ENCODE measurements at places on chromosomes 12 and 14.

DNA sequence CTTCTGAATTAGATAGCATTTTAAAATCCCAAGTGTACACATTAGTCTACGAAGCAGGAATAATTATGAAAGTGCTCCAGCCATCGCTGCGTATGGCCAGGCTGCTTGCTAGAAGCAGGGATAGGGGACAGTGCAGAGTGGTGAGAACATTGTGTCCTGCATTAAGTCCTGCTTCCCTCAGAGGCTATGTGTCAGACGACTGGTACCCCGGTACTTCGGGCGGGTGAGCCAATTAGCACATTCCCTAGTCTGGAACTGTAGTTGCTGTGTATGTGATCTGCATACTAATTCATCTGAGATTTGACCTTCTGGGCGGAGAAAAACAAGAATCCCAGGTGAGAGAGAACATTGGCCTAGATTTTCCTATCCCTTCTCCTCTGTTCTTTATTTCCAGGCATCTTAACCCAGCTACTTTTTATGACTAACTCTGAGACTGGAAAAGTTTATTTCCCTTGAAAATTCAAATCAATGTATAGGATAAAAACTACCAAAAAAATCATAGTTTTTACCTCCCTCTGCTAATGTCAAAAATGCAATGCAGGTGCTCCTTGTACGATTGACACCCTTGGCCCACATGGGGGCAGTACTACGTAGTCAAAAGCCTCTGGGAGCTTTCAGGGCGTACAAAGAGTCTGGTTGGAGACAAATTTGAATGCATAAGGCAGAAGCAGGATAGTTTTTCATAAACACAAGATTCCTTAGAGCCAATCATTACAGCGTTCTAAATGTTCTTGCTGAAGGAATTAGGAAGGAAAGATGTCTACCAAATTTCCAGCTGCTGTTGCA, 764.3 kb downstream of the NOVA1 start:
- DNase-seq: no peak

DNA sequence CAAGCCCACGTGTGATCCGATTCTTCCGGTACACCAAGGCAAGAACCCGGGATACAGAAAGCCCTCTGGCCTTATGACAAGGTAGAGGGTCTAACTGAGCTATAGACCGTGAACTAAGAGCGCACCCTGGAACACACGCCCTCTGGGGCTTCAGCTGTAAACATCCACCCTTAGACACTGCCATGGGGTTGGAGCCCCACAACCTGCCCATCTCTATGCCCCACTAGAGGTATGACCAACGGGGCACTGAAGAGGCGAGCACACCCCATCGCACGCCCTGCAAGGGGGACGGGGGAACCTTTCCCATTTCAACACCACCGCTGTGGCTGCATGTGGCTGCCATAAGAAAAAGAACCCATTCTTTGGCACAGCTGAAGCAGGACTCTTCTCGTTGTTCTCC, 1206.0 kb upstream of the TMEM132C start:
- no peak for DNase-seq

DNA sequence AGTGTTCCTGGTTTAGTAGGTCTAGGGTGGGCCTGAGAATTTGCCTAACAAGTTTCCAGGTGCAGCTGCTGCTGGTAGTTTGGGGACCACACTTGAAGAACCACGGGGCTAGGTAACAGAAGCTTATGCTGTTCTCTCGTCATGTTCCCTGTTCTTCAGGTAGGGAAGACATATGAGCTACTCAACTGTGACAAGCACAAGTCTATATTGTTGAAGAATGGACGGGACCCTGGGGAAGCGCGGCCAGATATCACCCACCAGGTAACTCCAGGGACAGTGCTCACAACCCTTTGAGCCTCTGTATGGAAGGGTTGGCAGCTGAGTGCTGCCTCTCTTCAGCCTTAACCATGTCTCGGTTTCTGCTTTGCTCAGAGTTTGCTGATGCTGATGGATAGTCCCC, 3.5 kb downstream of the EMG1 start:
- DNase-seq: no peak

- DNase-seq: no peak
Observed at GRCh38 chr12:92213166-92213565, 67.5 kb upstream of the BTG1 start.

DNA sequence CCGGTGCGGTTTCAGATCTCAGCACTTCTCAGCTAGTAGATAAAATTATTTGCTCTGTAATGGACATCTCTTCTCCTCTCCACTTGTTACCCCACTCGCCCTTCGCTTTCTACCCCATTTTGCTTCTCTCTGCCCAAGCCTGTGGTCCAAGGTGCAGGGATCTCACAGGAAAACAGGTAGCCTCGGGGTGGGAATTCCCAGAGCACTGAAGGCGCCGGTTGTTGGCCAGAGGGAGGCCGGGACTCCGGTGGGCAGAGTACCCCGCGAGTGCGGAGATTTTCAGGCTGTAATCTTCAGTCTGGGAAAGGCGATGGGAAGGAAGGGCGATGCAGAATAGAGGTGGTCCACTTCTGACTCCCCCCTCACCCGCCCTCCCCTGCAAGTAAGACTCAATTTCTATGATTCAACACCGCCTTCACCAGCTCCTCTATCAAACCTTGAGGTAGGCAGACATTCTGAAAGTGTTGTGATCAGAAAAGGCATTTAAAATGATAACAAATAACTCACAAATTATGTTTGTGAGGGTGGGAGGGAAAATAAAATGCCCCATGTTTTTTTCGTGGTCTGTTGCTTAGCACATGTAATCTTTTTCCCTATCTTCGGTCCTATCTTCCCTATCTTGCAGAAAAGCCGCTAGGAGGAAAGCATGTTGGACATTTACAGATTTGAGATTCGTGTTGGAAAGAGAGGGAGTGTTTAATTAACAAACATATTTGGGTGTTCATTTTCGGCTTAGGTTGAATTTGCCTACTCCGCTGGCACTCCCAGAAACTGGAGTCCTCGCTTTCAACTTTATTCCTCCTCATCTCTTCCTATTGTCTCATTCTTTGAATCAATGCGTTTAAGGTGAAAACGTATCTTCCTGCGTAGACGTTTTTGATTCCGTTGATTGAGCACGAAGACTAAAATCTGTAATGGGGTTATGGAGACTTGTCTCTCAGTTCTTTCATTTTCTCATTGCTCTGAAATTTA, 8.5 kb downstream of the FOXG1 start:
- DNase-seq: no peak

GRCh38 chr12:20370866-20371519, 2.7 kb downstream of the PDE3A start:
- no peak for DNase-seq

DNA sequence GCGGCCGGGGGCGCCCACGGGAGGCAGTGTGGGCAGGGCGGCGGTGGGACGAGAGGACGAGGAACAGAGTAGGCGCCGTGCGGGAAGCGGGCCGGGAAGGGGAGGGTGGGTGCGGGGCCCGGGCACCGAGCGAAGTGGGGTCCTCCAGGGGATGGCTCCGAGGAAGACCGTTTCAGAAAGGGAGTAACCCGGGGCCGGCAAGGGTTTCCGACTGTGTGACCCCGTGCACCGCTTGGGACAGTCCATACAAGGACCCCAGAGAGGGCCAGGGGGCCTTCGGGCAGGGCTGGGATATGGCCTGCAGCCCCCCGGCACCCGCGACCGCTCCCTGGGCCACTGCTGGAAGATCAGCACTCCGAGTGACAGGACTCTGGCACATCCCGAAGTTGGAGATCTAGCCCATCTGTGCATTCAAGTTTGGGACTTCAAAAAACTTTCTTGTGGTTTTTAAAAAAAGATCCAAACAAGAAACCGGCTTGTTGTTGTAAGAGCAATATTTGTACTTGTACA, 448 bp downstream of the TSPAN9 start:
- no peak for DNase-seq

DNA sequence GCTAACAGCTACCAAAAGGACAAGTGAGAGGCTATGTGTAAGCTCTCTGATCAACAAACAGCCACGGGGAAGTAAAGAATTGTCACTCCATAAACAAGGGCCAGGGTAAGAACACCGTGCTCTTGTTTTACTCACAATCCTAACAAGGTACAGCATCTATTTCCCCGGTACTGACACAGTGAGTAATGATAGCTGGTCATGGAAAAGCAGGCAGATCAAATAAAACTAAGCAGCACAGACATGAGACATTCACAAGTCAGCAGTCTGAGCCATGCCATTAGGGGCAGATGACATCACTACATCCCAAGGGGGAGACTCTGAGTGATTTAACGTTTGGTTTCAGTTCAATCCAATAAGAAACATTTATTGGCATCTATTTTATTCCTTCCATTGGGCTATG, 54.4 kb downstream of the ARL6IP4 start:
- DNase-seq: no peak

DNA sequence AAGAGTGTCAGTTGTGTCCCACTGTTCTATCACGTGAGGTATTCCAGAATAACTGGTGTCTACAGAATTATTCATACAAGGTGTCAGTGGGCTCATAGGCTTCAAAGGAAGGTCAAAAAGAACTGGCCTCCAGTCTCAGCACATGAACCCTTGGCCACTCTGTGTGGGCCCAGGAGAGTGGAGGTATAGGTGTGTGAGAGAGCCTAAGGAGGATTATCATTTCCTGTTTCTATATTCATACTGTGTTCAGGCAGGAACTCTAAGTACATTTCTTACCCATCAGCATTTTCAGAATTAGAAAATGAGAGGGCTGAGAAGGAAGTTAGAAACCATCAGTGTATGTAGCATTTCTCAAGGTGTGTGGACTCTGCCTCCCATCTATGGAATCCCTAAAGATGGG, 87.0 kb downstream of the BTG1 start:
- no peak for DNase-seq

GRCh38 chr14:93301821-93302447, 30.9 kb downstream of the BTBD7 start:
- DNase-seq: no peak

DNA sequence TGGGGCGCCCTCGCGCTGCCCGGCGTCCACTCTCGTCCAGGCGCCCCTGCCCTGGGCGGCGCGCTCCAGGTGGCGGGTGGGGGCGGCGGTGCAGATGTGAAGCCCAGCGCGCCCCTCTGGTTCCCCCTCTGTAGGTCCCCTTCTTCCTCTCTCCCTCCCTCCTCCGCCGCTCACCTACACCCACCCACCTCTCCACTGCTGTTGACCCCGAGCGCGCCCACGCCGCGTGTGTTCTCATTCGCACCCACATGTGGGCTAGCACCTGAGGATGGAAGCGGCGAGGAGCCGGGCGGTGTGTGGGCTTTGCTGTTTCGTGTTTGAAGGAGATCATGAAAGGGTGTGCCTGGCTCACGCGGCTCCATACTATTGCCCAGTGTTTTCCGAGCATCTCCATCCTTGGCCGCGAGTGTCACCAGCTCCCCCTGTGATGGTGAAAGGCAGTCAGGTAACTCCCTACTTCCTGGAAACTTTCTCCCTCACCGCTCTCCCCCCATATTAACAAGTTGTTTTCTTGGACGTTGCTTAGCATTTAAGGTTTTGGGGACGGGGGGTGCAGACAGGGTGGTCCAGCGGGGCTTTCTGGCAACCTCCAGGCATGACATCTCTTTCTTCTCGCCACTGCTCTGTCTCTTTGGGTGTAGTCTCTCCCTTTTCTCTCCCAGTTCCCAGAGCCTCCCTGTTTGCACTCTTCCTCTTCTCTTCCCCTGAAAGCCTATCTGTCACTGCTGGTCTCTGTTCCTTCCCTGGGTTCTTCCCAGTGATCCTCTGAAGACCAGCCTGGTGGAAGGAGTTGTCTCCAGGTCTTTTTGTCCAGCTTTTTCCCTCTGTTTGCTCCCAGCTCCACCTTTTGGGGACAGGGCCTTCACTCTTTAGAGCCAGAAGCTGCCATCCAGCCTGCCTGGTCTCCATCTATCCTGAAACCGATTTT, 1.6 kb downstream of the CACNA1C start:
- no peak for DNase-seq

DNA sequence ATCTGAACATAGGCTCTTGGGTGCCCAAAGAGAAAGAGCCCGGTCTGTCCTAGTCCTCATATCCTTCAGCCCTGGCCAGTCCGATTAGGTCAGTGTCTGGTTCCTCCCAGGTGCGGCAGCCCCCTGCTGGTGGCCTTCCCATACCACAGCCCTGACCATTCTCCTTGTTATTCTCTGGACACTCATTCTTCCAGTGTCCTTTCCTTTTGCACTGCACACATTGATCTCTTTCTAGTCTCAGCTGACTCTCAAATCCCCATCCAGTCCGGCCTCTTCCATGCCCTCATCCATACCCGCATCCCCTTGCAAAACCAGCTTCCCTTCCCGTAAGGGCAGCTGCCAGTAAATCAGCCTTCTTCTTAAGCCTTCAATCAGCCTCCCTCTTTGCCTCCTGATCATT, 1316.3 kb downstream of the TMEM121 start:
- no peak for DNase-seq

DNA sequence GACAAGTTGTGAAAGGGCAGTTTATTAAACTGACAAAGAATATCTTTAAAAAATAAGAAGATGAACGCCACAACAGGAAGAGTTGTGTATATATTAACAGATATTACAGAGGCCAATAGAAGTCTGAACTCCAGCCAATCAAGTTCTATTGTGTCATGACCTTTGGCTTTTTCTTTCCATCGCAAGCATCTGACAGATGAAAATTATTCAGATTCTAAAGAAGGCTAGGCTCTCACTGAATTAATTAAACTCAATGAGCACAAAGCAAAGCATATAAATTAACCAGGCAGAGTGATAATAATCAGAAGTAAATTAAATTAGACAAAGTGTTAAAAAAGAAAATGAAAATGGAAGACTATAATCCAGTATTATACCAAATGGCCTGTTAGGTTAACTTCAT, 62.0 kb upstream of the PYGL start:
- no peak for DNase-seq

- no peak for DNase-seq
Observed at GRCh38 chr12:14999021-14999694, 26.3 kb downstream of the PDE6H start.

- no peak for DNase-seq
Observed at GRCh38 chr14:81137316-81137715, 83.4 kb downstream of the GTF2A1 start.

DNA sequence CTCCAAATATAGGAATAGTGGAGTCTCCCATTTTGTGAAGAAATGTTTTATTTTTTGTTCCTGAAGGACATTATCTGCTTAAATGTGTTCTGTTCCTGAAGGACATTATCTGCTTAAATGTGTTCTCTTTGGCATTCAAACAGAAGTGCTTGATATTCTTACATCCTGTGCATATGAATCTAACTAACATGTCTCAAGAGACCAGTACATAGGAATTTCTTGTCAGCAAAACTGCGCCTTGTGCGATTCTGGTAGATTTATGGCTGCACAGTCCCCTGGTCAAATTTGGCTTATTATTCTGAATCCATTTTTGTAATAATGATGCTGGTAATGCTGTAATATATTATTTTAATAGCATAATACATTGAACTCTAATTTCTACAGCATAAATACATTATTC, 722.4 kb downstream of the NOVA1 start:
- no peak for DNase-seq

DNA sequence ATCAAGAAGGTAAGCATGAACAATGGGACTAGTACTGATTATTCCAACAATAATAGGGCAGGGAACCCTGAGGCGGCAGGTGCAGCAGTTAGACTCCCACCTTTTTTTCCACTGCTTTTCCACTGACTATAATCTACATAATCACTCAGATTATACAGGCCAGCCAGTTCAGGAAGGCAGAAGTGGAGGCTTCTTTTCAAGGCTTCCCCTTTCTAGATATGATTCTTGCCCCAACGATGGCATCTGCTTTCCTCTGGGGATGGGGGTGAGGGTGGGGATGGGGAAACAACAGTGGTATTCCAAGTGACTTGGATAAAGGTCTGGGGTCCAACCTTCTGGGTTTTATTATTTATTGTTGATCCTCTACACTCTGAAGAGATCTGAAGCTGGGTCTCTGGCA, 331 bp downstream of the NCKAP1L start:
- no peak for DNase-seq

- DNase-seq: no peak
Observed at GRCh38 chr12:118984161-118984943, 3.0 kb downstream of the SRRM4 start.

GRCh38 chr12:104701756-104702155, 245.0 kb downstream of the CHST11 start:
- peak; percentile 30 for DNase-seq

- peak; percentile 97 for DNase-seq
Observed at GRCh38 chr14:75399843-75400775, 27.7 kb upstream of the JDP2 start.
